NCI-H345 (cell line): ENCODE measurements at places on chromosomes 6 and 20.
A peak's percentile ranks its signal among the peaks of the same experiment; 100 is the strongest.

DNA sequence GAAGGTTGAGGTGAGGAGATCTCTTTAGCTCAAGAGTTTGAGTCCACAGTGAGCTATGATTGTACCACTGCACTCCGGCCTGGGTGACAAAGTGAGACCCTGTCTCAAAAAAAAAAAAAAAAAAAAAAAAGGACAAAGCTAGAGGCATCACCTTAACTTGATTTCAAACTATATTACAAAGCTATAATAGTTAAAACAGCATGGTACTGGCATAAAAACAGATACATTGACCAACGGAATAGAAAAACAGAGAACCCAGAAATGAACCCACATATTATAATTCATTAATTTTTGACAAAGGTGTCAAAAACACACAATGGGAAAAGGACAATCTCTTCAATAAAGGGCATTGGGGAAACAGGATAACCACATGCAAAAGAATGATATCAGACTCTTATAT, 50.8 kb upstream of the MBOAT1 start:
- no peak for DNase-seq

GRCh38 chr6:44094403-44095242, 32.6 kb downstream of the MRPL14 start:
- DNase-seq, result no peak

GRCh38 chr6:141482796-141483597, 649.7 kb upstream of the GJE1 start:
- no peak for DNase-seq

GRCh38 chr20:49786668-49787370, 25.8 kb upstream of the SLC9A8 start:
- no peak for DNase-seq

DNA sequence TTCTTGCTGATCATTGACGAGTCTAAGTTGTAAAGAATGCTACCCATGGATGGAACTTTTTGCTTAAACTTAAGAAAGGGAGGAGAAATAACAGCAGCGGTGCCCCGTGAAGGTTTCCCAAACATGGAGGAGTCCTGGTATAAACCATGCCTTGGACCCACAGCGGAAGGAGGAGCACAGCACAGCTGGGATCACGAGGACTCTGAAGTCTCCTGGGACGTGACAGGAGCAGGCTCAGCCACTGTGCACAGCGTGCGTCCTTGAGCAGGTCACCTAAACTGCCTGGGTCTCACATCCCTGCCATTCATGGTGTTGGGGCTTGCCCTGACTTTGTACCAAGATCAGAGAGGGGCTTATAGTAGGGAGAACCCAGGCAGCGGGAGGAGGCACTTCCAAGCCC, 56.1 kb upstream of the UNC93A start:
- DNase-seq, result no peak

- peak; percentile 46 for DNase-seq
These were observed 24.0 kb upstream of the HDAC2 start for GRCh38 chr6:113994934-113995342.

DNA sequence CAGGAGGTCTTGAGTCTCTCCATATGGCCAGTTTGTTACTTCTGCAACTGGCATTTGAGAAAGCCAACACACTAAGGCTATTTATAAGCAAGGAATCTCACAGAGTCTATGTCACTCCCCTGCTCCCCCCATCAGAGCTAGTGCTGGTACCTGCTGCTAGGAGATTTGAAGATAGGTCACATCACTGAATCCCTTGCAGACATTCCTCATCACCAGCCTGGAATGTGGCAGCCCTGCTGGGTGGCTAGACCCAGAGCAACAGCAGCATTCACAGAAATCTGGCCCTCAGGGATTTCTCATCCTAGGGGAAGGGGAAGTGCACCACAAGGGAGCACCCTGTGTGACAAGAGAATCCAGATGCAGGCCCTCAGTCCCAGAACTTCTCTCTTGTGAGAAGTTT, 672.1 kb downstream of the HACE1 start:
- DNase-seq, result no peak

DNA sequence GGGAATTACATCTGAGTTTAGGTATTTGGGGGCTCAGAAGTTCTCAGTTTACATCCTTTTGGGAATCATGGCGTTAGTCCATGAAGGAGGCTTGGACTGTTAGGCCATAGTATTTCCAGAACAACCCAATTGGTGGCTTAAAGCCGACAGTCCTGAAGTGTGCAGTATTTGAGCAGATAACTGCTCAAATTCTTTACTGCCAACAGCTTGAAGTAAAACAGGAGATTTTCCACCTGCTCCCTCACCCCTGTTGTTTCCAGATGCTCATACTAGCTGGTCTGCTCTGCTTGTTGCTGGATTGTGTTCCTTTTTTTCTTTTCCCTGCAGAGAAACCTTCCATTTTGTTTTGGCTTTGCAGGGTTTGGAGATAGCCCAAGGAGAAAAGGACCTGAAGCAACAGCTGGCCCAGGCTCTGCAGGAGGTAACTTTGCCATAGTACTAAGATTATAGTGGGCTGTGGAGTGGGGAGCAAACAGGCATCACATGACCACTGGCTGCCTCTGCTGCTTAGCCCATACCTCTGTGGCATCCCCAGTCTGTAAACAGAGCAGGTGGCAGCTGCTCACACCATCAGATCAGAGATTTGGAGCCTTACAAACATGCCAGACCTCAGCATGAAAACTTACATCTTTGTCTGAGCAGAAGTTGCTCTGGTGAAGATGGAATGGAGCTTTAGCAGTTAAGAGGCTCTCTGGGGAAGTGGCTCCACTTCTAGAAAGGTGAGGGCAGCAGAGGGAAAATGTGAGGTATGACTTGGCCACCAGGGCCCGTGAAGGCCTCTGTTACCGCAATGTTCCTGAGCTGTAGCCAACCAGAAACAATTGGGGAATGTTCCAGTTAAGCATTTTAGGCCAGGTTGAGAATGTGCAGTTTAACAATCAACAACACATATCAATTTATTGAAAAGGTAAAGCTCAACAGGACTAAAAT, 17.6 kb downstream of the RNF8 start:
- no peak for DNase-seq

- DNase-seq, result no peak
These were observed 25.9 kb upstream of the EPB41L1 start for GRCh38 chr20:36128463-36129159.

DNA sequence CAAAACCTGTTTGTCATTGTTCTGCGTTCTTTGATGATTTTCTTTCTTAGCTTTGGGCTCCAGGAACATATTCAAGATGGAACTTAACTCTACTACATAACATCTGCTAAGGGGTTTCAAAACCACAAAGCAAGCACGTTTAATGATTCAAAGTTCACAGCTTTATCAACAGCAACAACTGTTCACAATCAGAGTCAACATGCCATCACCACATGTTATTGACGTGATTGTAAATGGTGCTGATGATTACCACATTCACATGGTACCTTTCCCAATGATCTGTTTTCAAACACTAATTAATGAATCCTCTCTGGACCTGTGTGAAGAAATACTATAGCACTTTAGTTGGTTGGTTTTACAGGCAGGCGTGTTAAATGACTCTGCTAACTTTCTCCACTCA, 180.6 kb upstream of the CEP162 start:
- DNase-seq, result no peak

DNA sequence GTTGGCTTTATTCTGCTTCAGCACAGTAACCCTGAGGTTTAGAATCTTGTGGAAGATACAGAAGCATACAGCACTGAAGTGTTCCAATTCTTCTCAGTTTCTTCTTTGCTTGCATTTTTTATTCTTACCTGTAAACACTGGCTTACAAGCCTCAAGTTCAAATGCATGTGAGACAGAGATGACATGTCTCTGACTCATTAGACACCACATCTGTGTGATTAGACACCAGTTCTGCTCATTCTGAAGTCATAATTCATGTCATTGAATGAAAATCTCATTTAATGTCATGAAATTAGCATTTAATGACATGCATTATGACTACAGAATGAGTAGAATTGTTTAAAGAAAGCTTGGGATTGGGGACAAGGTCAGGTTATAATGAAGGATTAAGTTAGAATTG, 5.8 kb downstream of the GZF1 start:
- DNase-seq, result no peak

GRCh38 chr6:138104618-138105213, 2.5 kb downstream of the PERP start:
- DNase-seq, result peak; percentile 28

- no peak for DNase-seq
These were observed 22.2 kb downstream of the PGBD1 start for GRCh38 chr6:28303570-28303969.

DNA sequence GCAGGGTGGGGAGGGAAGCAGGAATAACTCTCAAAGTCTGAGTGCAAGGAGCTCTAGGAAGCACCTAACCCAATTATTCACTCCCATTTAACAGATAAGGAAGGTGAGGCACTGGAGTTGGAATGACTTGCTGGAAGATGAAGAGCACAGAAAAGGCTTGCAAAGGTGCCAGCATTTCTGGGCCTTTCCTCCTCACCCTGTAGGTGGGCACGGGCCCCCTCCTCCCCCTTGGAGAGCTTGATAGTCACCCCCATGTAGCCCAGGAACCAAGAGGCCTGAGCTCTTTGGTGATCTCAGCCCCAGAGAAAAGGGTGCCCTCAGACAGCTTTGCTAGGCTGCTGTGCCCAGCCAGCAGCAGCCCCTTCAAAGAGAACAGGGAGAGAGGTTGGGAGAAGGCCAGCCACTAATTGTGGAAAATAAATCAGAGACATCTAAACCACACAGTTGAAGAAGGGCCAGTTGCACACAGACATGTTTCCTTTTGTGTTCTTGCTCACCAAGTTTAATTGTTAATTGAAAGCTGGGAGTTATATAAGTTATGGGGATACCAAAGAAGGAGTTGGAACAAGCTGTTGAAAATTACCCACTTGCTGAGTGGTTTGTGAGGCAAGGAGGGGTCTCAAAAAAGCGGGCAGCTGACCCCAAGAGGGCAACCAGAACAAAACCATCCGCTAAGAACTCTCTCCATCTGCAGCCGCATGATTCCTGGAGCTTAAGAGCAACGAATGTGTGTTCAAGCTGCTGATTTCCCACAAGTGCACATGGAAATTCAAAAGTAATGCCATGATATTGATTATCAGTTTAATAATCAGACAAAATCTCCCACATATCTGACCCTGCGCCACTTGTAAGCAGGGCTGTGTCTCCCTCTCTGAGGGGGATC, 77.0 kb downstream of the MRPL14 start:
- no peak for DNase-seq

DNA sequence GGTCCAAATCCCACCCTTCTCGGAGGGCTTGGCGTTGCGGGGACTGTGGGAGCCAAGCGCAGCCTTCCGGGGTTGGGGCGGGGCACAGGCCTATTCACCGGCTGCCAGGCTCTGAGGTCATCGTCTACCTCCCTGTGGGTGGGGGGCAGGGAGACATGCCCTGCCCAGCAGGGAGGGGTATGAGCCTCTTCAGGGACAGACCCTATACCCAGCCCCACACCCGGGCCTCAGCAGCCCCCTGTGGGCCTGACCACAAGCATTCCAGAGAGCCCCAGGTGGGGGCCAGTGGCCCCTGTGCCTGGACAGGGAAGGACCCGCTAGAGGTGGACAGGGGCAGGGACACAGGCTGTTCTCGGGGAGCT, 11.6 kb downstream of the LAMA5 start:
- DNase-seq, result peak; percentile 65

DNA sequence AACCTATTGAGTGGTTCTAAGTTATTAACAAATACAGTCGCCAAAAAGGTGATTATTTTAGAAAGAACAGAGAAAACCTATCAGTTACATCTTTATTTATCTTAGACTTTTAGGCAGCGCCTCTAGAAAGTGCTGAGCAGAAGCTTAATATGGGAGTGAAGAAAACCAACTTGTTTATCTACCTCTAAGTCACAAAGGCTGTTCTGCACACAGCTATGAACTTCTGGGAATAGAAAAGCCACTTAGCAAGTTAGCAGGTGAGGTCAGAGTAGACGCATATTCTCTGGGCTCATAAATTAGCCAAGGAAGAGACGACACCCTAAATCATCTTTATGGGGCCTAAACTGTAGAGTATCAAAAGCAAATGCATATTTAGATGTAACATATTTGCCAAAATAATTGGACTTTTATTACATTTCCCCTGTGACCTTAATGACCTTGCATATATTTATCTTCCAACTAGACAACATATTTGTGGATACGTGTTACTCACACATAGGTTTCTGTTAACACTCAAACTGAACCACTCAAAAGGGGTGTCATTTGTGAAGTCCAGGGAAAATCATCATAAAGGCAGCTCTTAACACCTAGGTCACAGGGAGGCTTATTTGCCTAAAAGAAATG, 267.1 kb downstream of the ADGB start:
- DNase-seq, result no peak

DNA sequence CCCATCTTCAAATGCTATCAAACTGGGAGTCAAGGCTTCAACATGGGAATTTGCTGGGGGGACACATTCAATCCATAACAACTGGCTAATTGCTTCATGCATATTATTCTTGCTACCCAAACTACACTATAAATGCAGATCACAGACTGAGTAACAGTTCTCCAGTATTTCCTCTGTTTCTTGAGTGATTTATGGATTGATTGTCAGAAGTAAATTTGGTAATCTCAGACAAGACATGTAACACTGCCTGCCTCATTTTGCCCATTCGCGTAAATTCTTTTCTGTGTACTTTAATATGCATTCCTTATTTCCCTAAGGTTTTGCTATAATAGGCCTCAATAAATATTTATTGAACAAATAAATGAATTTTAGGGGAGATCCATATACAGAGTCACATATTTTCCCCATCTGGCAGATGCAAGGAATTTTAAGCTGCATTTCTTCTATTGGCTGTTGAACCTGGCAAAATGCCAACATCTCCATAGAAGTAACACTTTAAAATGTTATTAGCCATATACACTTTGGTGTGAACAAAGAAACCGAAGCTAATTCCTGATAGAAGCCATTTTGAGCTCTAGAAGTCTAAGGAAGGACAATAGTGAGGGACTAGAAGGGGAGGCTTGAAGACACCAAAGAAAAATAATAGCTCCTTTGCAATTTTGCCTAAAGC, 98.2 kb downstream of the QRSL1 start:
- DNase-seq, result peak; percentile 60

- DNase-seq, result no peak
These were observed 512.8 kb upstream of the JARID2 start for GRCh38 chr6:14732844-14733757.

DNA sequence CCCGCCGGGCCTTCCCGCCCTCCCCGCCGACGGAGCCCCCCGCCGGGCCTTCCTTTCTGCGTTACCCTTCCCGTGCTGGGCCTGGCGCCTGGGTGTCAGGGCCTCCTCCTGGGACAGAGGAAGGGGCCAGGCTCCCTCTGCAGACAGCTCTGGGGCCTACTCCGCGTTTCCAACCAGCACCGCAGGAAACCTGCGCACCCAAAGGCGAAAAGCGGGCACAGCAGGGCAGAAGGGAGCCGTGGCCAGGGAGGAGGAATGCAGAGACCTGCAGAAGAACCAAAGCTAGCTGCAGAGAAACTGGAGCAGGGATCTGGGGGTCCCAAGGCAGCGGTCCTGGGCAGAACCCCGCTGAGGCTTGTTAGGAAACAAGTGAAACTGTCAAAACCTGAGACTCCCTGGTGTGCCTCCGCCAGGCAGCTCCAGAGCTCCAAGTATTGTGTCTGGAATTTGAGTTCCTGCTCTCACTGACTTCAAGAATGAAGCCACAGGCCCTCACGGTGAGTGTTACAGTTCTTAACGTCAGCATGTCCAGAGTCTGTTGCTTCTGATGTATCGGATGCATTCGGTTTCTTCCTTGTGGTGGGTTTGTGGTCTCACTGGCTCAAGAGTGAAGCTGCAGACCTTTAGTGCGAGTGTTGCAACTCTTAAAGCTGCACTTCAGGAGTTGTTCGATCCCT, 33.3 kb downstream of the IRF4 start:
- no peak for DNase-seq

GRCh38 chr20:41573955-41574354, 44.2 kb downstream of the CHD6 start:
- peak; percentile 14 for DNase-seq
